ENCODE measurements at places on chromosomes 1 and 21.
A peak's percentile ranks its signal among the peaks of the same experiment; 100 is the strongest.

GRCh38 chr1:236895665-236896387, 100.7 kb downstream of the MTR start:
- no peak for DNase-seq

GRCh38 chr1:63593303-63593885, at the start of gene PGM1:
TSS of gene PGM1 (plus strand) at chr1:63593411. CDS start at chr1:63593489, 78 bp downstream.
- DNase-seq, result peak; percentile 43

DNA sequence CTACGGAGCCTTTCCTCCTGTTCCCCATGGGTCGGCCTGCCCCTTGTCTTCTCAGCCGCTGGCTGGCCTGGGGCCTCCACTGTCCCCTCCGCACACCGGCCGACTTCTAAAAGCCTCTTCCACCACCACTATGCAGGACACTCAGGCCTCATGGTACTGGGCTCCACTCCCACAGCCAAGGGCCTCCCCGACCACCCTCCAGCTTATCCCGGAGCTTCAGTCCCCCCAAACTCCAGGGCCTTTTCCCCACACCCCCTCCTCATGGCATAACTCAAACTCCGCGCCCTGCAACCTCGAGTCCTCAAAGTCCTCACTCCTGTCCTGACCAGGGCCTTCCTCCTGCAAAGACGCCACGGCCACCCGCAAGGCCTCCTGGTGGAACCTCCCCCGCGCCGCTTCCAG, 2.0 kb downstream of the LRRC41 start:
- no peak for DNase-seq

GRCh38 chr1:65084066-65084465, 63.9 kb upstream of the AK4 start:
- no peak for DNase-seq

GRCh38 chr21:39938086-39938625, 70.9 kb downstream of the PCP4 start:
- no peak for DNase-seq
